C1 segment of cervical spinal cord (tissue), 14 donors: ENCODE measurements at places on chromosomes 16 and 17.

DNA sequence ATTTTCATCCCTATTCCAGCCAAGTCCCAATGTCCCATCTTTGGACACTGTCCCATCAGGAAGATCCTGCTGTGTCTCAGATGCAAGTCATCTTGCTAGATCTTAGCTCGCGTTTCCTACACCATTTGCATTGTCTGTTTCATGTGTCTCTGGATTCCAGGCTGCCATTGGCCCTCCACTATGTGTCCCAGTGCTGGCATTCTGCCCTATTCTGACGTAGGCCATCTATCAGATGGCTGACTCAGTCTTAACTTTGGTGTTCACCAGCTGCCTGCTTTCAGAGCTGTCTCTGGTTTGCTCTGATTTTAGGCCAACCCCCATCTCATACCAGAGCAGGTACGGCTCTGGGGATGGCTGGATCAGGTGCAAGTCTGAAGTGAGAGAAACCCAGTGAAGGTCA, 300.9 kb upstream of the ASIC2 start:
- DNase-seq, result no peak

GRCh38 chr16:49014277-49015224, 267.1 kb downstream of the CBLN1 start:
- no peak for DNase-seq

GRCh38 chr16:17302620-17303019, 168.1 kb downstream of the XYLT1 start:
- DNase-seq, result no peak

- DNase-seq, result no peak
Measured at GRCh38 chr16:82761236-82761635, 134.5 kb downstream of the CDH13 start.

DNA sequence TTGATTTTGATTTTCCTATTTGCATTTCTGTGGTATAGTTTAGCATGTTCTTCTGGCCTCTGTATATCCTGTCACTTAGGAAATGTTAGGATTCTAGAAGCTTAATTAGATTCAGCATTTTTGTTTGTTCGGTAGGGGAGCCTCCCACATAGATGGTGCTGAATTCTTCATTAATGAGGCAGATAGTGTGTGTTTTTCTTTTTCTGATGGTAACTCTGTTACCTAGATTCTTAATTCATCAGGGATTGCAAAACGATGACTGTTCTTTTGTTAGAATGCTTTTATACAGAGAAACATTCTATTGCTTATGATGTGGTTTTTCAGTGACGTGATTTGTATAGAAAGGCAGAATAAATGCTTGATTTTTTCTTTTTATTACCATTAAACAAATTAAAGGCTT, 19.0 kb downstream of the BANP start:
- DNase-seq, result no peak
